ENCODE measurements at places on chromosomes 1 and 21.

DNA sequence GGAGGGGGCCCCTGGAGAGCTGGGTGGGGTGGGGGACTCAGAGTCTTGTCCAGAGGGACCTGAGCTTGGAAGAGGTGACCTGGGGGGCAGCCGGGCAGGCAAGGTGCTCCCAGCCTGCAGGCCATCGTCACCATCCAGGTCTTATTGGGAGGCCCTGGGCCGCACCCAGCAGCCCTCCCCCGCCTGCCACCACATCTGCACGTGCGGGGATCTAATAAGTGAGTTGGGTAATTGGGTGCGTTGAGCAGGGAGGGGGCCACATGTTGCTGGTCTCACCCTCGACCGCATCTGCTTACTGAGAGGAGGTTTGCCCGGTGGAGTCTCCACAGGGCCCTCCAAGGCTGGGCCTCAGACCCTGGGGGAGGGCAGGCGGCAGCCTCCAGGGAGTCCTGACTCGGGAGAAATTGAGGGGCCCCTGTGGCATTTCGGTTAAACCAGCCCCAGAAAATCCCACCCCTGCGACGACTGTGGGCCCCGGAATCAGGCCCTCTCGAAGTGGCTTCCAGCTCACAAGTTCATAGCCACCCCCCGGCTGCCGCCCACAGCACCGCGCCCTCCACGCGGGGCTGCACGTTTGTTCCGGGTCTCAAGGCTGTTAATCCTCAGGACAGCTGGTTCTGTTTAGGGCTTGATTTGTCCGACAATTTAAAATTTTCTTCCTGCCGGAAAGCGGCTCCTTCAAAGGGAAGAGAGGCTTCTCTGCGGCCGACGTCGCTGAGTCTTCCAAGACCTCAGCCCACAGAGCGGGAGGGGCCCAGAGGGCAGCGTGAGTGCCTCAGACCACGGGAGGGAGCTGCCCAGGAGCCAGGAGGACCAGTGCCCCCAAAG lies 14.7 kb upstream of the COL6A2 start:
- DNase-seq: no peak

DNA sequence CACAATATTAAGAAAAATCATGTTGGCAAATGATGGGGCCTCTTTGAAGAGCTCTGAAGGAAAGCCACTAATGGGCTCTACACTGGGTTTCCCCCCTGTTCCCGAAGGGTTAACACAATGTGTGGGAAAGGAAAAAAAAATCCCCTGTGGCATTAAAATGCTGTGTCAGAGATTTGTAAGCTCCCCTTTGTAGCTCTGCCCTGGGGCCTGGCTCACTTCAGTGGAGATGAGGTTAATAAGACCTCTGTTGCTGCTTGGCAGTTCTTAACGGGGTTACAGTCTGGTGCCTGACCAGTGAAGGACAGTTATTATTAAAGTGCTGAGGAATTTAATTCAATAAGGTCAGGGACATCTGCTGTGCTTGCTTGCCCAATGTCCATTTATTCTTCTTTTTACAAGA lies 129.7 kb upstream of the UBE2U start:
- no peak for DNase-seq

- no peak for DNase-seq
These were observed 34.0 kb downstream of the SLC45A1 start for GRCh38 chr1:8351693-8352470.

DNA sequence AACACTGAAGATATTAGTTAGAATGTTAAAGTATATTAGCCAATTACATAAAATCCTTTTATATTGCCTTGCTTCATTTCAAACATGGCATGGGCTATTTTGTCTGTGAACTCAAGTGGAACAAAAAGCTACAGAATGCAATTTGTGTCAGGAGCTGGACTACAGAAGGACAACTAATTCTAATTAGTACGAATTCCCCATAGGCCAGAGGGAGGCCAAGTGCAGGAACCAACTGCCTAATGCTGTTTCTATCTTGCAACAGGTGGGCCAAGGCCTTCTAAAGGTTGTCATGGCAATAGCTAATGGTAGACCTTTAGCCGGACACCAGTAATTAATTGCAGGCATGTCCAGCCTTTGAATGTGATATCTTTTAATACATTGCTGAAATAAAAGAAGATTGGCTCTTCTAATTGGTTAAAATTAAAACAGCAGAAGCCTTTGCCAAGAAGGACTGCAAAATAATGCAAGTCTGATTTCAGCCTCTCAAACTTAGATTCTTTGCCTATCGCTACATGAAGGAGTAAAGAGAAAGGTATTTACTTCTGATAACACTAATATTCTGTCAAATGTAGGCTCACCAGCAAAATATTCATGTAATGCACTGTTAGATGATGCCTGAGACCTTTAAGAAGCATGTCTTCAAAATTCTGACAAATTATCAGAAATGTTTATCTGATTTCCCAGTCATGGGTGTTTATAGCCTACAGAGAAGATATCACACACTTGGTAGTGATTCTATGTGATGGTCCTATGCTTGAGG lies 232.1 kb downstream of the LMO4 start:
- DNase-seq: no peak

- no peak for DNase-seq
These were observed 250.8 kb upstream of the FGGY start for GRCh38 chr1:59046134-59046533.

DNA sequence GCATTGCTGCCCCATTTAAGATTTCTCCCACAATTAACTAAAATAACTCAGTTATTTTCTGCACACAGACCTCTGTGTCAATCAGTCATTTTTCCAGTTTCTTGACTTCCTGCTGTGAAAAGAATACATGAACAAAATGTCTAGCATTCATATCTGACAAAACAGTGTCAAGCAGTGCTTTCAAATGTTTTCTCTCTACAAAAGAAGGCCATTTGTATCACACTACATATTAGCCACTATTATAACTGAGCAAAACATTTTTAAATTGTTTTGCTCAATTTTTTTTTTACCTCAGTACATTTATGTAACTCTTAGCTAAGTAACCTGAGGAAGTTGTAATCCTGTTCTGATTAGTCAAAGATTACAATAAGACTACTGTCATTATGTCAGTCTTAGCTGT lies 1498.5 kb upstream of the PRMT6 start:
- DNase-seq: no peak

GRCh38 chr1:38773483-38773882 lies 86.1 kb downstream of the RRAGC start:
- DNase-seq: no peak

- no peak for DNase-seq
These were observed 1583.9 kb downstream of the MRPL39 start for GRCh38 chr21:24023402-24023801.

- DNase-seq: no peak
These were observed 165.0 kb upstream of the EDN2 start for GRCh38 chr1:41649396-41650027.

DNA sequence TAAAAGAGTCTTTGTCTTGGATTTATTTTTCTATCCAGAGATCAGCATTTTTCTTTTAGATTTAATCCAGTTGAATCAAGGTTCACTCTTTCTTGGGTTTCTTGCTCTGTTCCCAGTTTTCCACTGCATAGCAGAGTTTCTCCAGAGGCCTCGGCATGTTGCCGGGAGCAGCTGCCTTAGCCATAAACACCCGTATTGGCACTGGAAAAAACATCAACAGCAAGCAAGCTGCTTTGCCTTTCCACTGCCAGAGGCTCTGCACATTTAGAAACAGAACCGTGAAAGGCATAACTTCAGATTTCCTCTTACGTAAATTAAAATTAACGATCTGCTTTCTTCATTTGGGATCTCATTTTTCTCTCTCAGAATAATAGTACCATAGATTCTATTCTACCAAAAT lies 181.8 kb upstream of the L1TD1 start:
- DNase-seq: no peak

DNA sequence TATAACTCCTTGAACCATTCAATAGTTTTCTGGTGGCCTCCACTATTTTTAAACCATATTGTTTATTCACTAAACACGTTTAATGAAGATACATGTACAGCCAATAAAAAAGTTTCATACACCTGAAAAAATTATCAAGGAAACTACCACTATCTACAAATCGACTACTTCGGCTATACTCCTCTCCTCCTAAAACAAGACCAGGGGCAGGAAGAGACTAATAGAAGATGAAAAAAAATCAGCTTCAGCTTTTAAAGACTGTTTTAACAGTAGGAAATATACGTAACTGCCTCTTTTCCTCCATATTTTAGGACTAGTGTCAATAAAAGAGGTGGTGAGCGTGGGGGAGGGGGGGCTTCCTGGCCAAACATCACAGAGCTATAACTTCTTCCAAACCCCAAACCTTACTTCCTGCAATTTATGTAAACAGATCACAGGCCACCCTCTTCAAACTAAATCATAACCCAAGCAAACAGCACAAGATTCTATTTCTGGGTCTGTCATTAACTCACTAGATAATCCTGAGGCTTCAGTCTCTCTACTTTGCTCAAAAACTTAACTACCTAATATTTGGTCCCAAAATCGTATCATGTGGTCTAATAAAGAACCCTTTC lies 15.1 kb downstream of the FOXJ3 start:
- DNase-seq: no peak

- DNase-seq: no peak
These were observed 17.9 kb upstream of the RGS18 start for GRCh38 chr1:192140382-192140781.

GRCh38 chr1:34785875-34786470 lies 5.0 kb downstream of the GJB3 start:
- DNase-seq: no peak

DNA sequence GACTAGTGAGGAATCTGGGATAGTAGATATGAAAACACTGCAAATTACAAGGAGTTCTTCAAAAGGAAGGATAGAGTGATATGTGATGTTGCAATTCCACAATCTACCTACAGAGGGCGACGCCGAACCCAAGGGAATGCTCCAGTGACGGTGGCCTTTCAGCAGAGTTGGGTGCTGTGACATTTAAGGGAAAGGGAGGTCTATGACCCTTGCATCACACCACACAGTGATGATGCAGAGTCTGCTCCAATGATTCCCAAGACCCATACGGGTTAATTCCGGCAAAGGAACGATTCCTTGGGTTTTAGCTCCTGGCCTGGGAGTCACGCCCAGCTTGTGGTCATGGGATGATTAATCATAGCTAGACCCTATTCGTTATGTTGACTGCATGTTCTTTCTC lies 123.0 kb upstream of the IGSF21 start:
- DNase-seq: no peak

- DNase-seq: no peak
These were observed 128.9 kb upstream of the ADAR start for GRCh38 chr1:154736841-154737240.

- DNase-seq: no peak
These were observed 97.5 kb downstream of the MRPS6 start for GRCh38 chr21:34170886-34171285.

GRCh38 chr1:30445449-30445848 lies 277.9 kb downstream of the MATN1 start:
- DNase-seq: no peak

DNA sequence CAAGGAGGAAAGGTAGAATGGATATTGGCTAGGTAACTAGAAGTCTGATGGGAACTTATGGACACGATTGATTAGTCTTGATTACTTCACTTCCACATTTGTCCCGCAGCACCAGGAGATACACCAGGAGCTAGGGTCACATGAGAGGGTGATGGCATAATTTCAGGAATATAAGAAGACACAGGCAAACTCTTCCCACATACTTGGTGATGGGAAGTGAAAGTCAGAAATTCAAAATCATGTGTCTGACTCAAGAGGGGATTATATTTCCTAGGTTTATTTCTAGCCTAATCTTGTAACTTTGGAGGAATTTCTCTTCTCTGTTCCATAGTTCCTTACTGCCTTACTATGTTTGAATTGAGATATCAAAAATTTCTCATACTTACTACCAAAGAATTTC lies 185.0 kb downstream of the PBX1 start:
- DNase-seq: no peak

GRCh38 chr1:160797271-160797709 lies 1.3 kb downstream of the LY9 start:
- no peak for DNase-seq

GRCh38 chr1:96683931-96684330 lies 37.7 kb upstream of the PTBP2 start:
- no peak for DNase-seq

DNA sequence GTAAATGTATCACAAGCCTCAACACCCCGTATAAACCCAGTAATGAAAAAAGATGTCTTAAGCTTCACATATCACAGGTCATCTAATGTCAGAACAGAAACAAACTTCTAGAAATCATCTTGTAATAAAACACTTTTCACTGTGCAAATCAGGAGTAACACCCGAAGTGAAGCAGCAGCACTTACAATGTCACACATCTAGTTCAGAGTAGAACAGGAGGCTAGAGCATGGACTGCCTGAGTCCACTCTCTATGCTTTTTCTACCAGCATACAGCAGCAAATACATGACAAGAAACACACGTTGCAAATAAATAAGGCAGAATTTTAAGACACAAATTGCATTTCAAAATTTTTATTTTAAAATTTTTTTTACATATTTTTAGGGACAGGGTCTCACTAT lies 57.2 kb downstream of the AKT3 start:
- DNase-seq: no peak

GRCh38 chr1:241167121-241167630 lies 189.8 kb downstream of the RGS7 start:
- DNase-seq: no peak

DNA sequence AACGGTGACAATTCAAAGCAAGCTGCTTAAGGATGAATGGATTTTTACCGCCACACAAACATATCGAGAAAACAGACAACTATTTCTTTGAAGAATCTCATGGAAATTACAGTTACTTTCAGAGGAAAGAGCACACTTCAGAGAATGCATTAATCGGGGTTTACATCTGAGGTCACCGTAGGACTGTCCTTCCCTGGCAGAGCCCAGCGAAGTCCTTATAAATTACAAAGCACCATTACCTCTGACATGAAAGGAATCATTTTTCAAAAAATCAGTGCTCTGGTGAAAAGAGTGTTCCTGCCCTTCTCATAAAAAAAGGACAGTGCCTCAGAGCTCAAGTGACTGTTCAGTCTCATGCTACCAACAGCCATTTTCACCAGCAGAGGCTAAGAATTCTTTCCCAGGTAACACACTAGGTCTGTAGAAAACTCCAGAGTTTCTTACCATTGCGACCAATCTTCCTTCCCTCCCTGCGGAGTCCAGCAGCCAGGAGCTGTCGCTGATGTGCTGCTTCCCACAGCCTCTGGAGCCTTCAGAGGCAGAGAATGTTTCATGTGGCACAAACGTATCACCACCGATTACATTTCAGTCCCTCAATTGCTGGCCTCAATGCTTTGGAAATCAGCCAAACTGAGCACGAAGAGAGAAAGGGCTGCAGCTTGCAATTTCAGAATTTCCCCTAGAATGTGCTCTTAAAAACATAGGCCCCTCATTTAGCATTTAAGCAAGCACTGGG lies 75.4 kb downstream of the PLD5 start:
- no peak for DNase-seq

- no peak for DNase-seq
These were observed 42.4 kb downstream of the MTARC1 start for GRCh38 chr1:220828950-220829586.

GRCh38 chr1:223304931-223305330 lies 59.0 kb downstream of the SUSD4 start:
- DNase-seq: no peak

DNA sequence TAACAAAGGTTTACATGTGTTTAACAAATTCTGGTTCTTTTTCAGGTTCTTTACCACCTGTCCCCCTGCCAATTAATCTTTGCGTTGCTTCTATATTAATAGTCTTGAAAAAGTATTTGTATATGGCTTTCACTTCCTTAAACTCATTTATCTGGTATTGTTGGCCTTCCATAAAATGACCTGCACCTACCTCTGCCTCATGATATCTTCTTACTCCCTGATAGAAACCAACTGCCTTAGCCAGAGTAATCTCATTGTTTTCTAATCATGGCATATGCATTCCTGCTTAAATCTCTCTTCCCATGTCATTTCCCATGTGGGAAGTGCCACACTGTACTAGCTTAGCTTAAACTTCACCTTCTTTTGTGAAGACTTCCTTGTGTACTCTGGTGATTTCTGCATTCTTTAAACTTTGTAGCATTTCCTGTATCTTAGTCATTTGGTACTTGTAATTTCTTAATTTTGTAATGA lies 8.7 kb downstream of the SMG7 start:
- DNase-seq: no peak

Data from brain pericyte (primary cell).